ENCODE measurements at places on chromosomes 2 and 18.

- DNase-seq, result no peak
Measured at GRCh38 chr2:120734930-120735651, 577 bp upstream of the GLI2 start.

GRCh38 chr2:111633643-111634042 is 250.3 kb downstream of the ANAPC1 start:
- DNase-seq, result no peak

GRCh38 chr2:119005555-119005954 is 63.6 kb downstream of the MARCO start:
- no peak for DNase-seq

GRCh38 chr2:121545257-121545656 is 14.6 kb downstream of the RNU4ATAC start:
- no peak for DNase-seq

GRCh38 chr2:219059725-219060682 is 717 bp downstream of the IHH start:
- DNase-seq, result no peak

- DNase-seq, result no peak
Measured at GRCh38 chr2:23283653-23284052, 101.3 kb upstream of the KLHL29 start.

DNA sequence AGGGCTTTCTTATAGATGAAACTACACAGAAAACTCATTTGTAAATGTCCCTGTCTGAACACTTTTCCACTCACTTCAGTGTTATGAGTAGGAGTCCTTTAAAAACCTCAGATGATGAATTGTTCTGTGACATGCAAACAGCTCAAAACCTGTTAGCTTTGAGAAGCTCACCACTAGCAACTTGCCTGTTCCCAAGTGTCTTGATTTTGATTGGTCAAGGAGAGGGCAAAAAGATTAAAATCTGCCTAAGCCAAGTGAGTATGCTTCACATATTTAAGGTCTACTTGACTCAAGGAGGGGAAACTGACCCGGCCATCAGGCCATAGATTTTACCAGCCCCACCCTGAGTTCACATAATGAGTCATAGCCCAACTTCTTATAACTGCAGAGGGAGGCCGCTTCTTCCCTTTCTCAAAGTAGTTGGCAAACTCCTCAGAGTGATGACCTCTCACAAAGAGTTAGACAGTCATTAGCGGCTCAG is 45.2 kb upstream of the MEIS1 start:
- DNase-seq, result no peak

- no peak for DNase-seq
Measured at GRCh38 chr2:111194835-111195621, 74.3 kb downstream of the BCL2L11 start.

GRCh38 chr2:216535454-216535995 is 36.9 kb downstream of the RPL37A start:
- no peak for DNase-seq

DNA sequence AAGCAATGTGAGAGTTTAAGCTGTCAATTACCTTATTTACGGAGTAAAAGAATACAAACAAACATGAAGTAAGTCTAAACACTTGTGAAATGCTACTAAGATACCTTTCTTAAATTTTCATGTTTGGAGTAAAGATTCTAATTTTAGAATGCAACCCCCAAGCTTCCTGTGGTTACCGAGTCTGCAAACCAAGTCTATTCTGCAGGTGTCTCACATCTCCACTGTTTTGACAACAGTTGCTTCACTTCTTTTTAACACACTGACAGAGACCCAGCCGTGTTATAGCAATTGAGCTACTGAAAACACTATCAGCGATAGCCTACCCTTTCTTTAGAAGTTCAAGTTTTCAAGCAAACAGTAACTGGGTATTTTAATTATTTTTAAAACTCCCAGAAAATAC is 608.3 kb downstream of the ERBB4 start:
- DNase-seq, result no peak

DNA sequence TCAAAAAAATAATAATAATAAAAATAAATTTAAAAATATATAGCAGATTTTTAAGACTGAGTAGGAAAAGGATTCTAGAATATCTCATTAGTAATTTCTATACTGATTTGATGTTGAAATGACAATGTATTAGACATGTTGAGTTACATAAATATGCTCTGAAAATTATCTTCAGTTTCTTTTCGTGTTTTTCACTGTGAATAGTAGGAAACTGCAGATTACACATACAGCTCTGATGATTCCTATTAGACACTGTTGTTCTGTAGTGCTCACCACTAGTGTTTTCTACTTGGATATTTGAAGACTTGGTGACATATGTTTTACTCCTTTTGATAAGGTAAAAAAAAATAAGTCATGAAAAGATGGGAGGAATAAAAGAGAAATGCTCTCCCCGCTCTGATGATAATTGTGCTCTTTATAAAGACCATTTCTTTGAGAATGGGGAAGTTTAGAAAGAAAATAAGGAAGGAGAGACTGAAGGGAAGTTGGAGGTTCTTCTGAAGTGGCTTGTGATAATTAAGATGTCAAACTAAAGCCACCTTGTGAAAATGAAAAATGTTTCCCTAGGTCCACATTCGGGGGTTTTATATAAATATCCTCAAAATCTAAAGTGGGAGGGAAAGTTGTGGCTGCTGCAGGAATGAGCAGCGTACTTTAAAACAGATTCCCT is 52.9 kb downstream of the SLC9A2 start:
- DNase-seq, result no peak

- DNase-seq, result no peak
Measured at GRCh38 chr2:174026122-174026845, 61.1 kb upstream of the SP3 start.

- DNase-seq, result no peak
Measured at GRCh38 chr2:205805136-205805535, 122.8 kb downstream of the NRP2 start.

DNA sequence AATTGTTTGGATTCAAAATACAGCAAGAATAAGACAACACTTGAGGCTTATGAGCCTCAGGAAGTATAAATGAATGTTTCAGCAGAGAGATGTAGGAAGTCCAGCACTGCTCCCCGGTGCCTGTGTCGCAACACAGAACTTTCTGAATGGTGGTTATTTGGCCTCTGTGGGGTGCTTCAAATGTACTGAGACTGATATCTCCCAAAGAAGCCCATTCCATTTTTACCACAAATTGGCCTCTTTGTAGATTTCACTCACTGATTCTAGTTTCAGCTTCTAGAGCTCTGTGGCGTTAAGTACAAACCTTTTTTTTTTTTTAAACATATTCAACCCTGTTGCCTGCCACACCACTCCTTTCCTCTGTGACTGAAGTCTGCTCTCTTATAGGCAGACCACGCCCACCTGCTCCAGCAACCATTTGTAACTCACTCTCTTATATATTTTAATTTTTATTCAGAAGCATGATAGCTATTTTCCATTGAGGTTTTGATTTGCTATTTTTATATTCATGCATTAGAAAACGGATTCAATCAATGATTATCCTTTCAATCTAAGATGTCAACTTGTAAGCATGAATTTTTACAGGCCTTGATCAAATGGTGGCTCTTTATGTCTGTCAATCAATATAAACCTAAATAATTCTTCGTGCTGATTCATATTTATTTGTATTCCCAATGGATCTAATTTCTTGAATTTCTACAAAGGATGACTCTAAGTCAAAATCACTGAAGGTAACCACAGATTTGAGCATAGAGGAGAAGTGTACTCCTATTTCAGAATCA is 277.1 kb upstream of the CCDC68 start:
- no peak for DNase-seq

GRCh38 chr2:224183086-224183485 is 144.0 kb upstream of the SERPINE2 start:
- DNase-seq, result no peak

DNA sequence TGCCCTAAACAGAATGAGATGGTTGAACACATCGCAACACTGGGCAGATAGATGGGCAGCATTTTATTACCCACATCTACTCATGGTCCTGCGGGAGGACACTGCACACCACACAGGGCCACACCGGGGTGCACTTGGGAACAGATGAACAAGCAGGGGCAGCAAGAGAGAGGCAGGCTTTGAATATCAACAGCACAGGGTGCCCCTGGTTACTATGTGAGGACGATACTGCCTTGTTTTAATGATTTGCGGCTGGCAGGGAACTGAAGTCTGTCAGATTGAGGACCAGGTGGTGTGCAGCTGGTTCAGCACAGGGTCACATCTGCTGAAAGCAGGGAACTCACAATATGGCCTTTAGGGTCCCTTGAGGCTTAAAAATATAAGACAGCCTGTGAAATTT is 195.7 kb downstream of the PIEZO2 start:
- DNase-seq, result no peak

- DNase-seq, result no peak
Measured at GRCh38 chr2:183349091-183349490, 224.8 kb downstream of the NUP35 start.

DNA sequence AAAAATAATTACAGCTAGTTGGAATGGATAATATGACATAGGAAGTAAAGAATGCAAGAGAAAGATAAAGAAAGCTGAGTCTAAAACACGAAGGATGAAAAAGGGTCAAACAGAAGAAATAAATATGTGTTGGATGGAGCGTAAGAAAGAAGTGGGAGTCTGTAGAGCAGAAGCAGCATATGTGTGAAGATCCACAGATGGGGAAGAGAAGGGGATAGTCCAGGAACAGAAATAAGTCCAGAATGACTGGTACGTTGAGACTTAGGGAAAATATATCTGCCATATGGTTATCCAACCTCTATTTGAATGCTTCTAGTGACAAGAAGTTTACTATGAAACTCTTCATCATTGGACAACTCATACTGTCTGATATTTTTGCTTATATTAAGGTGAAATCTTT is 18.0 kb downstream of the ABCA12 start:
- no peak for DNase-seq

DNA sequence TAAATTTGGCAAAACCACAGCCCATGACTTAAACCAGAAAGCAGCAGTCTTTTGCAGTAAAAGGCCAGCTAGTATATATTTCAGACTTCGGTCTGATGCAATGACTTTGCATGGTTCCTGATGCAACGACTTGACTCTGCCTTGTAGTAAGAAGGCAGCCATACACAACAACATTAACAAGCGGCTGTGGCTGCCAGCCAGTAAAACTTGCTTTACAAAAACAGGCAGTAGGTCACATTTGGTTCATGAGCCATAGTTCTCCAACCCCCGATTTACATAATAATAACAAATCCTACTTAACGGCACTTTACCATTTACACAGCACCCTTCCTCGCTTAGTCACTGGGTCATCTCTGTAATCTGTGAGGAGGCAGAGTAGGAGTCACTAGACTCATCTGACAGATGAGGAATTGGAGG is 410.3 kb downstream of the LRATD1 start:
- no peak for DNase-seq

GRCh38 chr2:189338115-189338514 is 103.2 kb upstream of the WDR75 start:
- DNase-seq, result no peak

- DNase-seq, result no peak
Measured at GRCh38 chr2:17821535-17822444, 5.5 kb downstream of the MSGN1 start.

DNA sequence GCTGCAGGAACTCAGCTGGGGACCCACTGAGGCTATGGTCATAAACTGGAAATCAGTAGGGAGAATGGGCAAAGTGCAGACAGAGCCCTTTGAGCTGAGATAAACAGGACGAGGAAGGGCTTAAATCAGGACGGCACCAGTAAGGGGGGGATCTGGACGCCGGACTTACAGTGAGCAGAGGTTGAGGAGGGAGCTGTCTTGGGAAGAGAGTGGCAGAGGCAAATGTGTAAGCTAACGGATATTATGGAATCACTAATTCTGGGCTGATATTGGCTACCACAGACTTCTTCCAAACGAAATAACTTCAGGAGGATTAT is 539 bp downstream of the CYP27A1 start:
- DNase-seq, result no peak

DNA sequence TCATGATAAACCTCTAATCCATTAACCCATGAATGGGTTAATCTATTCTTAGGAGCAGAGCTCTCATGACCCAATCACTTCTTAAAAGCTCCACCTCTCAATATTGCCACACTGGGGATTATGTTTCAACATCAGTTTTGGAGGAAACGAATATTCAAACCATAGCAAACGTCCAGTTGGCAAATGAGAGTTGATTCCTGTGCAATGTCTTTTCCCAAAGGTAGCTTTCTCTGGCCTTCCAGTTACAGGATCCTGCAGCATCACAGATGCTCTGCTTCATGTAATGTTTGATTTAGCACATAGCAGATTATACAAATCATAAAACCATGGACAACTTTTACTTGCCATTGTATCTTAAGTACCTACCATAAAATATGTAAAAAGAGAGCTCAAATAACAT is 481.0 kb downstream of the TNS1 start:
- no peak for DNase-seq

- DNase-seq, result no peak
Measured at GRCh38 chr18:47781561-47781960, 148.9 kb downstream of the SMAD2 start.

DNA sequence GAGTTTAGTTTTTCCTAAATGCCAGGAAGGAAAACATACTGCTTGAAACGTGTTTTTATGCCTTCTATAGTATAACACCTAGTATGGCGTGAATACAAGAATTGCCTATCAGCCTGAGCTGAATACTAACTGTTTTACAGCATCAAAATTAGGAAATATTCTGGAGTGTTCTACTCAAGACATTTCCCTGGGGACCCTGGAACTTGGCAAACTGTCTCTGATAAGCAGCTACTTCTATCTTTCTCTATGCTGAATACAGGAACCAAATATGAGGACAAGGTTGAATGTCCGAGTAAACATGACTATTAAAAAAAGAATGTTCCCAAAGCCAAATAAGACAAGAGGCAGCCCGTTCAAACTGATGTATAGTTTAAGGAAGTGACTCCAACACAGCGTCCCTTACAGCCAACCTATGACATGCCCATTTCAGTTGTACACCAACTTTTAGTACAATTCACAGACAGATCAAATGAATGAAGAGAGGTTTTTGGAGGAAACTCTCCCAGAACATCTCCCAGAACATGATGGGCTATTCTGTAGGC is 951.3 kb upstream of the ACVR2A start:
- DNase-seq, result no peak

GRCh38 chr18:63315131-63315662 is 4.4 kb downstream of the BCL2 start:
- no peak for DNase-seq

- DNase-seq, result no peak
Measured at GRCh38 chr2:149625671-149626070, 38.1 kb upstream of the MMADHC start.

GRCh38 chr2:30213907-30214463 is 17.3 kb upstream of the LBH start:
- DNase-seq, result no peak

GRCh38 chr2:26432859-26433258 is 31.1 kb downstream of the DRC1 start:
- no peak for DNase-seq

- DNase-seq, result no peak
Measured at GRCh38 chr18:45667056-45667736, 51.9 kb downstream of the SLC14A2 start.

DNA sequence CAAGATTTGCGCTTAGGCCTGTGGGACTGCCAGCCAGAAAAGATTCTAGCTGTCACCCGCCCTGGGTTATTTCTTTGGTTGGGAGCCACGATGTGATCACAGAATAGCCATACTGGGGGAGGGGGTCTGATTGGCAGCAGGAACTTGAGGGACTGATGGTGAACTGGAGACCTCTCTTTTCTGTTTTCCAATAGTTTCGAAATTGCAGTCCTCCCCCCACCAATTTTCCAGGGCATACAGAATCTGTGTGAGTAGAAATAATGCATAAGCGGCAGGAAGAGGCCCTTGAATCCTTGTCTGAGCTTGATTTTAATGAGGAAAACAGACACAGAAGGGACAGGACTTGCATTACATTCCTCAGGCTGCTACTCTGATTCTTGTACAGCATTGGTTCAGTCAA is 2.2 kb upstream of the POLR2D start:
- no peak for DNase-seq

- no peak for DNase-seq
Measured at GRCh38 chr18:45137087-45137419, 456.4 kb downstream of the SETBP1 start.
